ENCODE measurements at places on chromosomes 12 and 14.

- DNase-seq = no peak
Measured at GRCh38 chr12:130073721-130074120, 88.5 kb upstream of the FZD10 start.

DNA sequence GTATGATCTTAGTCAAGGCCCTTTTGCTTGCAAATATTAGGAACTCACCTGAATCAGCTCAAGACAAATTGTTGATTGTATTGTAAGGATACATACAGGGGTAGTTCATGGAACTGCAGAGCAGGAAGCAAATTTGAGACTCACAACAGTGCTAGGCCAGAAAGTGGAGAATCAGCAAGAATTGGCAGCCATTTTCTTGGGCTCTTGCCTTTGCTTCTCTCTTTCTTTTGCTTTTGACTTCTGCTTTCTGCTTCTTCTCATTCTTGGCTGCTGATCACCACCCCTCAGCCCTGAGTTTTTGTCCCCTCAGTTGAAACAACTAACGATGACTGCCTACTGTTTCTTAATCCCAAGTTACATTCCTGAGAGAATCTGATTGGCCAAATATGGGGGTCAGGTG, 34.8 kb downstream of the KCNK13 start:
- DNase-seq = no peak

- no peak for DNase-seq
Measured at GRCh38 chr12:100720016-100720654, 74.4 kb upstream of the ANO4 start.

- no peak for DNase-seq
Measured at GRCh38 chr12:27806259-27806658, 26.2 kb upstream of the MANSC4 start.

DNA sequence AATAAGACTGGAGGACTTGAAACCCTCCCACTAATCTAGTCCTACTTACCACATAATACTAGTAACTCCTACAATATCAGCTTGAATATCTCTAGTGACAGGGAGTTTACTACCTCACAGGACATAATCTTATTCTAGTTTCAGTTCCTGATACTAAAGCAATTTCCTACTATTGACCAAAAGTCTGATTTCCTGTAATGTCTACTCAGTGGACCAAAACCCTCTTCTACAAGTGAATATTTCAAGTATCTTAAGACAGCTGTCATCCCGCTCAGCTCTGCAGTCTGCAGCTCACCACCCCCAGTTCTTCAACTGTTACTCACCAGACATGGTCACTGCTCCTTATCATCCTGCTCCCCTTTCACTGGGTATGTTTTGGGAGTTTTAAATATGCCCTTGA, 70.8 kb upstream of the TMCC3 start:
- no peak for DNase-seq

DNA sequence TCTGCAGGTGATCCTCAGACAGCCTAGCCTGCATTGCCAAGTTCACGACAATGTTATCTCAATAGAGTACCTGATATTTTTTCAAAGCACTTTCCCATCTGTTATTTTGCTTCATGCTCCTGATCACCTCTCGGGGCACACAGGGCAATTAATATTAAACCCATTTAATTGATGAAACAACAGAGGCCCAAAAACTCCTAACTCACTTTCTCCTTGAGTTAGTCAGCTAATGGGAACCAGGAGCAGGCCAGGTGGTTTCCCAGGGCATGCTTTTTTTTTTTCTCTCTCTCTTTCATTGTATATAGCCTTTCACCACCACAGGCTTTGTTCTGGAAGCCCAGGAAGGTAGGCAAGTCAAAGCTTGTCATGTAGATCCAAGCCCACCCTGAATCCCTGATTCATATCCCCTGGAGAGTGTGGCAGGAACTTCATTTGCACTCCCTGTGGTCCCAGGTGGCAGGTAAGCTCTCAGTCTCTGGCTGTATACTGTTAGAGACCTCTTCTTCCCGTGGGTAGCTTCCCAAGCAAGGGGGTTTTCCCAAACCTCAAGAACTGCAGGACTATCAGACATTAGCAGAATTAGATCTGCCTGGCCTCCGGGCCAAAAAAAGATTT, 41.6 kb upstream of the MAP1LC3B2 start:
- DNase-seq = no peak

GRCh38 chr12:2013527-2014223, 9.4 kb upstream of the DCP1B start:
- no peak for DNase-seq

DNA sequence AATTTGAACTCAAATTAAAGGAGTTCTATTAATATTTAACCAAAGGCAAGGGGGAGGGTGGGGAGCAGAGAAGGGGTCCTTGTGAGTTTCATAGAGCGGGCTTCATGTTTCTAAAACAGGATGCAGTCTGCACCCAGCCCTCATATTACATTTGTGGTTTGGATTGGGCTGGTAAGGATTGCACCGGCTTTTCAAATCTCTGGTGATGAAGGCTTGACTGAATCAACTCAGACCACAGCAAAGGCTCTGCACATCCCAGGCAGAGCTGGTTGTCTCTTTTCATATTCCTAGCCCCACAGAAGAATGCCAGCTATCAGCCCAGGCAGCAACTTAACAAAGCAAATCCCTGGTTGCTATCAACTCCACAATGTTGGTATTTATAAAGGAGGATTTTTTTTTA, 1221.4 kb downstream of the VRK1 start:
- no peak for DNase-seq
